Stimulated activated CD4-positive, alpha-beta T cell treated with anti-CD3 and anti-CD28 coated beads, TNF-alpha, amount 100 ng/mL, for 4 hours (primary cell): ENCODE measurements at places on chromosomes 12 and 14.

- DNase-seq = no peak
Observed at GRCh38 chr12:3634348-3634747, 118.6 kb downstream of the CRACR2A start.

GRCh38 chr14:51460011-51460410 is 191.7 kb upstream of the FRMD6 start:
- no peak for DNase-seq

DNA sequence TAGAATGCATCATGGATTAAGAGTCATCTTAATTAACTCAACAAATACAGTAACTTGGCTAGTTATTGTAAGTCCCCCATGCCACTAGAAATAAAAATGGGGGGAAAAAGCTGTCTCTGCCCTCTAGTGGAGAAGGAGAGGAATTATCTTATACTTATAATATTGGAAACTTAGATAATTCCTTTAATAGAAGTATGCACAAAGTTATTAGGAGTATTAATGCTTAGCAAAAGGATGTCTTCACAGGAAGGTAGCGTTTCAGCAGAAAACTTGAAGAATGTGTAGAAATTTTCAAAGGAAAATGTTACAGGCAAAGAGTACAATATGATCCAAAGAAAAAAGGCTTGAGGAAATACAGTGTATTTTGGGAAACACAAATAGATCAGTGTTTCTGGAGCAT is 19.8 kb downstream of the OR5AU1 start:
- no peak for DNase-seq

DNA sequence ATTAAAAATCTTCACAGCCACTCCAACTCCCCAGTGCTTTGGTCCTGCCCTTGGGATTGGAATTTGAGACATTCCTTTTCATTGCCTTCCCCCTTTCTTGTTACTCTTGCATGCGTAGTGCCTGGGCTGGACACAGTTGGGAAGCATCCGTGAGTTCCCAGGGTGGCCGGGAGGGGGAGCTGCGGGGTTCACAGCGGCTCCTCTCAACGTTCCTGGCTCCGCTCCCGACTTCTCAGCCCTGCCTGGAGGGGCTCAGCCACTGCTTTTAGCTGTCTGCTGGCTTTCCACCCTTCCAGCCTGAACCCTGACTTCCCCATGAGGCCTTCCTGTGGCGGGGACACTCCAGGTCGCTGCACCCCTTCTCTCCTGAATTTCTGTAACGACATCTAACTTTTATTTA is 3.2 kb downstream of the TEX52 start:
- DNase-seq = no peak

DNA sequence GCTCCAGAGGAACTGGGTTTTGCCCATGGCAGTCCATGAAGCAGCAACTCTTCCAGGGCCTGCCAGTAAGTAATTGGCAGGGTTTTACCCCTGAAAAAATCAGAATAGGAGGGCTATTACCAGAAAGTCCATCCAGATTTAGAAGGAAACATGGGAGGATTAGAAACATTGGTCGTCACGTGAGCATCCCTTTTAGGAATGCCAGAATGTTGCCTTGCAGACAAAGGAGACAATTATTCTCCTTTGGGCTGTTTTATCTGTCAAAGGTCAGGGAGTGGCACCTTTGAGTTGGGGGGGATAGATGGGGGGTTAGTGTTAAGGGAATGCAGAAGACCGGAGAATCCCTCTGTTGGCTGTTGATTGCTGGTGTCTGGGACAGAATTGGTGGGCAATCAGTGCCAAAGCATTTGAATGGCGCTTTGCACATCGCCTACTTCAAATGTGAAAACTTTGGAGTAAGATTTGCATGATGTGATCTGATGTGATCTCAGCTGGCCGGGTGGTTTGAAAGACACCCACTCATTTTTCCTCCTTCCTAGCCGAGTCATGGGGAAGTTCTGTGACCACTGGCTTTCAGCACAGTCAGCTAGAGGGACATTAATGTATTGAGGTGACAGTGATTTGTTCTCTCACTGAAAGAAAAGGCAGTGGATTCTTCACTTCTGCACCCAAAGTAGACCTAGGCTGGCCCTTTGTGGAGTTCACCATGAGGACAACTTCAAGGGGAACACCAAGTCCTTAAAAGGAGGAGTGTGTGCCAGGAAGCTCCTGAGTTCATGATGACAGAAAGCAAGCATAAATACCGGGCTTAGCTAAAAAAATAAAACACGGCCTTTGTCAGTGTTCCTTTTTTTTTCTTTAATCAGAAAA is 31.4 kb downstream of the FLVCR2 start:
- DNase-seq = no peak

GRCh38 chr14:53286301-53286700 is 133.2 kb upstream of the DDHD1 start:
- DNase-seq = no peak

DNA sequence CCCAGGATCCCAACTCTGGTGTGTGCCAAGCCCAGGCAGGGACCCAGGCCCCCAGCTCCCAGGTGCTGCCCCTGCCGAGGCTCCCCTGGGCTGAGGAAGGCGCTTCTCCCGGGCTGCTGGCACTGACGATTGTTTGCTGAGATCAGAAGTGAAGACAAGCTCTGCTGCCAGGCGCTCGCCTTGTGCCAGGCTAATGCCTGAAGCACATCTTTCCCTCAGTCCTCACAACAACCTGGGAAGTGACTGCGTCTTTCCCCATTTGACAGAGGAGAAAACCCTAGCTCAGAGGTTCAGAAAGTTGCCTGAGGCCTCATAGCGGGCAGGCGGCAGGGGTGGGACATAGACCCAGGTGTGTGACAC is 36.8 kb downstream of the ANKRD9 start:
- DNase-seq = no peak

DNA sequence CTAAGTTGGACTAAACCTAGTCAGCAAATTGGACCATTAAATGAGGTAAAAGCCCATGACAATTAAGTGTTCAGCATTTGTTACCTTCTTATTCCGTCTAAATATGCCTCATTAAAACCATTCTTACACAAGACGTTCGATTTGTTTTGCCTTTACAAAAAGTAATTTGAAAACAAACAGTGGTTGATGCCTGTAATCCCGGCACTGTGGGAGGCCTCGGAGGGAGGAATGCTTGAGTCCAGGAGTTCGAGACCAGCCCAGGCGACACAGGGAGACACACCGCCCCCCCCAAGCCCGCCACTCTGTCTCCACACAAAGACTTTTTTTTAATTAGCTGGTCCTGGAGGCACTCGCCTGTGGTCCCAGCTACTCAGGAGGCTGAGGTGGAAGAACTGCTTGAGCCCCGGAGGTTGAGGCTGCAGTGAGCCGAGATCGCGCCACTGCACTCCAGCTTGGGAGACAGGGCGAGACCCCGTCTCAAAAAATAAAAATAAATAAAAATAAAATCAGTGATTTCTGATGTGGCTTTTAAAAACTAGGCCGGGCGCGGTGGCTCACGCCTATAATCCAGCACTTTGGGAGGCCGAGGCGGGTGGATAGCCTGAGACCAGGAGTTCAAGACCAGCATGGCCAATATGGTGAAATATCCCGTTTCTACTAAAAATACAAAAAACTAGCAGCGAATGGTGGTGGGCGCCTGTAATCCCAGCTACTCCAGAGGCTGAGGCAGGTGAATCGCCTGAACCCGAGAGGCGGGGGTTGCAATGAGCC is 856 bp upstream of the EIF4B start:
- DNase-seq = no peak

DNA sequence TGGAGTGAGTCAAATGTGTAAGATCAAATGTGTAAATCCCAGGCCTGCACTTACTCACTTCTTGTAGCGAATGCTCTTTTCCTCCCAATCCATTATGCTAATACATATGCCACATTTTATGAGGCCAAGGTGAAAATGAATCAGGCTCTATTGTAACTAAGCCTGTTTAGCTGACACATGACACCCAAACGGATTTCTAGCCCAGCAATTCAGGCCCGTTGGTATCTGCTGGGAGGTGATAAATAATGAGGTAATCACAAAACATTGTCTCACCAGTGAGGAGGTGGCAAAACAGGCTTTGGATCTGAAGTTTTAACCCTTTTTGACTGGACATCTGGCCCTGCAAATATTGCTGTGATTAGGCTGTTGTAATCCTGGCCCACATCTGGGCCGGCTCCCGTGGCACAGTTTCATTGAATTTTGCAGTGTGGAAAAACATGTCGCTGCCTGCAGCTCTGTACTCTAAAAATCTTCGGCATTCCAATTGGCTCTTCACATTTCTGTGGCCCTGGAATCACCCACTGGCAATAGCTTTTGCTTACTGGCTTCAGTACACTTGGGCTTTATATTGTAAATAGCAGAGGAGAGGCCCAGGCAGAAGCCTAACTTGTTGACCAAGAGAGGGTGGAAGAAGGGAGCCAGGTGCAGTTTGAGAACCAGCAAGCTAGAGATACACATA is 106.1 kb downstream of the PAX9 start:
- no peak for DNase-seq

- no peak for DNase-seq
Observed at GRCh38 chr12:2640281-2640680, 154.5 kb upstream of the FKBP4 start.

DNA sequence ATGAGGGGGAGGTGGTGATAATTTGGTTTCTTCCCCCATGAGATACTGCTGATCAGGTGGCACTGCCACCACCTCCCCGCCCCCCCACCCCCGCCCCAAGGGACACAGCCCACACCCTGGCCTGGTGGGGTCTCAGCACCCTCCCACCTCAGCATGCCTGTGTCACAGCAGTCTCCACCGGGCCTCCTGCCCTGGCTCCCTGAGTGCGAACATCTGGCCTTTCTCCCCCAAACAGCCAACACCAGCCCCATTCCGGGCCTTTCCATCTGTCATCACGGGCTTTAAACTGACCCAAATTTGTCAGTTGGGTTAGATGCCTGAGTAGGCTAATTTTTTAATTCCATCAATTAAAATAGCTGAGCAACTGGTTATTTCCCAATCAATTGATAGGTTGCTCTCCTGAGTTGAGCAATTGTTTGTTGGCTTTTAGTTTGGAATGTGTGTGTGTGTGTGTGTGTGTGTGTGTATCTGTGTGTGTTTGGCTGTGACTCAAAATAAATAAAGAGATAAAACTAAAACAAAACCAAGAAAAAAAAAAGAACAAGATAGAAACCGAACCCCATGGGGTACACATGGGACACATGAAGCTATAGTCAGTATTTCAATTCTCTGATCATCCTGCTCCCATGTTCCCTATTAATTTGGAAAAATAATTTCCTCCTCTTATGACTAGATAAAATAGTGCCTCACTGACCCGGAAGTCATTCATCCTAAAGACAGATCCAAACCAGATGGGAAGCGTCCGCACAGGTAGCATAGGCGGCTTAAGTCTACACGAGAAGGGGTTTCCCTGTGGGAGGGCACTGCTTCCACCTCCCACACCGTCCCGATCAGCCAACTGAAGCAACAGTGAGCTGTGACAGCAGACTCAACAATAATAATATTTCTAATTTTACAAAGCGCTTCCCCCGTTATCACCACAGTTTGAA is 7.4 kb downstream of the SERPINA12 start:
- DNase-seq = no peak

DNA sequence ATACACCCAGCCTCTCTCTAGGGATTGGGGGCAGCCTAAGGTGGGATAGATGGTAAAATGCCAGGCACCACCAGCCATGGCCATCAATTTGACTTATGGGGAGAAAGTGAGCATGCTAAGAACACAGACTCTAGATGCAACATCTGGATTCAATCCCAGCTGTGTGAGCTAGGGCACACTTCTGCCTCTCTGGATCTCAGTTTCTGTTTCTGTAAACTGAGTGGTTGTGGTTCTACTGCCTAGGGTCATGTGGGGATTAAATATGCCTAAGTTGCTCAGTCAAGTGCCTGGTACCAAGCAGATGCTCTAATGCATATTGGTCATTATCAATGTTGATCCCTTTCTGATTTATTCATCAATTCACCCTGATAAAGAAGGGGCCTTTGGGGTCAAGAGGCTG is 12.6 kb upstream of the OAS1 start:
- DNase-seq = no peak

DNA sequence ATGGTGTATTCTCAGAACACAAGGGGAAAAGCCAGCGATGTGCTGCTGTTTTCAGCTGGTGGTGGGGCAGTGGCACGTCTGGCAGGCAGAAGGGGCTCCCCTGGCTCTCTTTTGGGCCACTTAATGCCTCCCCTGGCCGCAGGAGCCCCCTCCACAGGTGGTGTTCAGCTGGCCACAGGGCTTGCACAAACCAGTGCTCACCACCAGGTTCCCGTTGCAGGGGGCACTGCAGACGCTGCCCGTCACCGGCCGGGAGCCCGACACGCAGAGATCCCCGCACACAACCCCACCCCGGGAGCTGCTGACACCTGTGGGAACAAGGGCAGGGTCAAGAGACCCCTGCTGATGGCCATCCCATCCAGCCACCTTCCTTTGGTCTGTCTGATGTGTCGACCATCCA is 6.7 kb downstream of the KRT83 start:
- no peak for DNase-seq

DNA sequence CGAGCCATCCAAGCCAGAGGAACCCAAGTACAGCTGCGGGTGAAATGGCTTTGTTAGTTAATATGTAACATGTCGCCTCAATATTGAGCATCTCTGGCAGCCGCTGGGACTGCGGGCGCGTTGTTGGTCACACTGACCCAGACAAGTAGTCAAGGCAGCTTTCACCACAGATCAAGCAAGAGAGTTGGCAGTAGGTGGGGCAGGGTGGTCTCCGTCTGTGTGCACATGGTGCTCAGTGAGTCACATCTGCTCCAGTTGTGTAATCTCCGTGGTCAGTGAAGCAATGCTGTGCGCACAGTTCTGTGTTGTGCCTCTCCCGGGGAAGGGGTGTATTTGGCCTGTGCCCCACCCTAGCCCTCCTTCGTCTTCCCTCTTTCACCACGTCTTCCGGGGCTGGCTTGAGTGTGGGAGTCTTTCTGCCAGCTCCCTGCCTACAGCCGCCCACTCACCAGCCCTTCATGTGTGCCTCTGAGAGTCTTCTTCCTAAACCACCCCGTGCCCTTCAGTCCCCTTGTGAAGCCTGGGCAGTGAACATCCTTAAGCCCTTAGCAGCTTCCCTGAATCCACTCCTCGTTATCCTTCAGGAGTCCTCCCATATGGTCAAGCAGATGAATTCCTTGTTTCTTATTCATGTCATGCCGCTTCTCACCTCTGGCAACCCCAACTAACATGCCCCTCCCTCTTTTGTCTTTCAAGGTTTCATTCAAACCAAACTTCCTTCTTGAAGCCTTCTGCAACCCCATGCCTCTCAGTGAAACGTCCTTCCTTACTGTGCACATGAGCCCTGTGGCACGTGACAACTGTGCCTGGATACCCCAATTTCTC is 242.1 kb downstream of the CACNA1C start:
- no peak for DNase-seq

DNA sequence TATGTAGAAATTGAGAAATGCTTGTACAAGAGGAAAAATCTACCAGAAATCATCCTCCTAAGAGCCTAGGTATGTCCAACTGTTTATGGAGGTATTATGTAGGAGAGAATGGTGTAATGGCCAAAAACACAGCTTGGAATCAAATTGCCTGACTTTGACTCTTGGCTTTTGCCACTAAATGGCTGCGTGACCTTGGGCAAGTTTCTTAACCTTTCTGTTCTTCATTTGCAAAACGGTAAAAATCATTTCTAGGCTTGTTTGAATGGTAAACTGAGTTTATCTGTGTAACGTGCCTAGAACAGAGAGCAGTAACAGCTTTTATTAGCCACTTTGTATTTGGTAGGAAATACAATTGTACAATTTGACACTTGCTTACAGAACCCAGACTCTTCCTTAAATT is 4.9 kb upstream of the GRIP1 start:
- DNase-seq = no peak
